Activated CD4-positive, alpha-beta memory T cell treated with anti-CD3 and anti-CD28 coated beads for 36 hours (primary cell): ENCODE measurements at places on chromosomes 5 and 9. TPM values are rescaled to one million over a fixed set of nuclear protein-coding genes. Genes with fewer than 3 reads are reported as not detected.
A peak's percentile ranks its signal among the peaks of the same experiment; 100 is the strongest.

DNA sequence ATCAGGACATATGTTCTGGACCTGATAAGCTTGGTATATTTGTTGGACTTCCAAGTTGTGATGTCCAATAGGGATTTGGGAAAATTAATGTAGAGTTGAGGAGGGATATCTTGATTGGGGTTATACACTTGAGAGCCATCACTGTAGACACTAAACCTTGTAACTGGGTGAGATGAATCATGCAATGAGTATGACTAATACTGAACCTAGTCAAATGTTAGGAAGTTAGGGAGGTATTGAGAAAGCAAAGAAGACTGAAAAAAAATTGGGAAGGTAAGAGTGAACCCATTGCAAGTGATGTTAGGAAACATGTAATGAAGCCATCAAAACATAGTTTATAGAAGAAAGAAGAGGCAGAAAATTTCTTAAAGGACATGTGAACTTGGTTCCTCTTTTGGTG lies 668.4 kb upstream of the CDH9 start:
- DNase-seq = no peak

Gene GZMA
- 13.7 TPM for total RNA-seq

Gene BASP1
- total RNA-seq = 0.27 TPM

Gene ZNF879
- 2.4 TPM for total RNA-seq

Gene GRIN1
- not detected for total RNA-seq

Gene NNT
- 99.9 TPM for total RNA-seq

Gene ANKRD34B
- total RNA-seq = not detected

DNA sequence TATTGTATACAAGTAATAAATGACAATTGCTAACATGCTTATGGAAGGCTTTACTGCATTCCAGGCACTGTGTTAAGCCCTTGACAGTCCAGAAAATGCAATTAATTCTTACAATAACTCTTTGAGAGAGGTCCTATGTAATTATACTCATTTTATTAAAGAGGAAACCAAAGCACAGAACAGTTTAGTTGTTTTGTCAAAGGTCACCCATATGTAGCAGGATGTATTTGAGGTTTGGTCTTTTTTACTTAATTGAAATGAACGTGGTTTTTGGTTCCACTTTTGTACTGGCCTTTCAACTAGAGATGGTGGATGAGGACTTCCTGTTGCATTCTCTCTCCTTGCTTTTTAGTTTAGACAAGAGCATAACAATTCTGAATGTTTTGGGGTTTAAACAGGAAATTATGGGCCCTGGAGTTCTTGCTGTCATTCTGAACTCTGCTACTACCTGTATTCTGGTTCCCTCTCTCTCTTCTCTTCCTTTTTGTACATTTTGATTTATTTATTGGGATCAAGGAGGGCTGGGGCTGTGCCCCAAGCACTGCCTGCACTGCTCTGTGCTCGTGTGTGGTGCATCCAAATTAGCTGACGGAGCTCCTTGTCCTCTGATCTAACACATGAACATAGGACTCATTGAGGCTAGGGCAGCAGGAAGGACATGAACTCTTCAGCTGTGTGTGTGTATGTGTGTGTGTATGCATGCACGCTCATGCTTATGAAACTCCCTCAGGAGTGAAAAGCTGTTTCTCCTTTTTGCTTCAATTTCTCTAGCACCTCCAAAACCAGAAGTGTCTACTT lies 47.4 kb downstream of the SLC28A3 start:
- DNase-seq = peak; percentile 31

- DNase-seq = no peak
These were observed 582.2 kb downstream of the CETN3 start for GRCh38 chr5:89827359-89827758.

Gene PTGER4
- 59.9 TPM for total RNA-seq

- DNase-seq = no peak
These were observed 98.2 kb downstream of the NNT start for GRCh38 chr5:43701227-43701626.

GRCh38 chr5:116947691-116948528 lies 373.3 kb upstream of the SEMA6A start:
- DNase-seq = peak; percentile 73

- DNase-seq = peak; percentile 35
These were observed 140.8 kb downstream of the TSSK1B start for GRCh38 chr5:113293975-113294310.

- DNase-seq = no peak
These were observed 33.7 kb downstream of the UBE2R2 start for GRCh38 chr9:33850677-33851076.

Gene SLC25A48
- not detected for total RNA-seq

DNA sequence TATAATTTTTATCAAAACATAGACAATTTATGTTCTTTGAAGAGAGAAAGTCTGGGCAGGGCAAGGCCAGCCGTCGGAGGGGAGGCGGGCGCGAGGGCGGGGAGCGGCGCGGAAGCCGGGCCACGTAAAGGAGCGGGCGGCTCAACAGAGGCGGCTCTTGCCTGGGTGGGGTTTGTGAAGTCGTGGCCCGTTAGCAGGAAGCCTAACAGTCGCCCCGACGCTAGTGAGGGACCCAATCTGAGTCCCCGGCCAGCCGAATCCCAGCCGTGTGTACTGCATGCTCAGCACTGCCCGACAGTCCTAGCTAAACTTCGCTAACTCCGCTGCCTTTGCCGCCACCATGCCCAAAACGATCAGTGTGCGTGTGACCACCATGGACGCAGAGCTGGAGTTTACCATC lies 1129.2 kb downstream of the CDH9 start:
- no peak for DNase-seq

GRCh38 chr5:1008451-1009358 lies at the start of gene NKD2:
TSS of gene NKD2 (plus strand) at chr5:1008802. CDS start at chr5:1009058, 256 bp downstream.
- peak; percentile 42 for DNase-seq

- no peak for DNase-seq
These were observed 38.1 kb upstream of the ZCCHC7 start for GRCh38 chr9:37082214-37082765.

- DNase-seq = no peak
These were observed 191.0 kb upstream of the KIF2A start for GRCh38 chr5:62115014-62115413.

- DNase-seq = no peak
These were observed 57.2 kb downstream of the MEF2C start for GRCh38 chr5:88825584-88826315.

Gene OR1J2
- not detected for total RNA-seq

Gene TRMO
- total RNA-seq = 13.4 TPM

- DNase-seq = no peak
These were observed 241.2 kb downstream of the FAM114A2 start for GRCh38 chr5:153797484-153797883.

DNA sequence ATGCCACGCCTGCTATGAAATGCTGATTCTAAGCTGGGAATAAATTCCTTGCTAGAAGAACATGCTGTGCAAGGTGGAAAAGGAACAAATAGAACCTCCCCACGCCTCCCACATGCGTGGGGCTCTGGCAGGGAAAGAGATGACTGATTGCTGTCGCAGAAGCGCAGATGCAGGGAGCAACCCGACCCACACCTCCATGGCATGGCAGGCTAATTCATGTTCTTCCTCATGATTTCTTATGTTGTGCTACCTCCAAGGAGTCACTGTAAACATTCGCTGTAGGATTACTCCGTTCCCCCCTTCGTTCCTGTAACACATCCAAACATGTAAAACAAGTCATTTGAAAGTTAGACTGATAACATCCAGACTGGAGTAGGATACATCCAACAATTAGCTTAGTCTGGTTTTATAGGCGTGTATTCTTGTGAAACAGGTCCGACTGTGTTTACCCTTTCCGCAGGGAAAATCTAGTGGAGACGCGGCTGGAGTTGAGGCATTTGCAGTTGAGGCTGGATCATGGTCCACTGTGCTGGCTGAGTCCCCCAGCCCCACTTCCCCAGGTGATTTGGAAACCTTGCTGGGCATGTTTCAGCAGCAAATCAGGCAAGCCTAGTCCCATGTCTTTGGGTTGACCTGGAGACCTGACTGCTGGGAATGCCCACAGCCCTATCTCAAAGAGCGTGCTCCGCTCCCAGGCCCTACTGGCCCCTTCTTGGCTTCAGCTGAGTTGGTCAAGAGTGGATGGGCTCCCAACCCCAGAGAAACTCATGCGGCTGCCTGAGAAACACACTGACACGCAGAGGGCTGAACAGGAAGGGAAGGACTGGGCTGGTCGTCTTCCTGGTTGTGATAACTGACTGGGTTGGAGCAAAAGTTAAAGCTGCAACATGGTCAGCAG lies 24.8 kb upstream of the ANKRD33B start:
- no peak for DNase-seq

DNA sequence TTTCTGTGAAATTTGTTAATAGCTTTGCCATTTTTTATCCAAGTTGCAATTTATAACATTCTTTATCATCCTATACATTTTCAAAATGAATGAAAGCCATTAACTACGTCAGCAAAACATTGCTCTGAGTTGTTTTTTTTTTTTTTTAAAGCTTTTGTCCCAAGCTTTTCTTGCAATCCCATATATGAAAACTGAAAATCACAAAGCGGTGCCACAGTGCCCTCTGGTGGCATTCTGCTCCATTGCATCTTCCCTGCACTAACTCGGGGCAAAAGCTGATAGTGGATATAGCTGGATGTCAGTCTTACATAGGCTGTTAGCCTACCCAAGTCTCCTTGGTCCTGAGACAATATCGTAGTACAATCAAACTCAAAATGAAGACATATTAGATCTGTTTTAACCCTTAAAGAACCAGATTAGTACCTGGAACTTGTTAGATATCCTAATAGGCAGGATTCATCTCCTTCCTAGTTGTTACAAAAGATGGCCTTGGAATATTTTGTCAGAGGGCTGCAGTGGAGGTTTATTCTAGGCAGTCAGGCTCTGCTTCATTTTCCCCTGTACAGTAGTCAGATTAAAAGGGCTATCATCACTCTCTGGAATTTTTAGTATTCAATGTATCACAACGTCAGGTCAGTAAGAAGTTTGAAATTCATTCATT lies 669.9 kb downstream of the PTPRD start:
- DNase-seq = peak; percentile 70

Gene CTXN3
- total RNA-seq = not detected

Gene SLC9A3
- total RNA-seq = 1.7 TPM

GRCh38 chr9:38311382-38312270 lies 80.9 kb upstream of the ALDH1B1 start:
- no peak for DNase-seq

- DNase-seq = no peak
These were observed 93.5 kb downstream of the HRH2 start for GRCh38 chr5:175751369-175751768.

DNA sequence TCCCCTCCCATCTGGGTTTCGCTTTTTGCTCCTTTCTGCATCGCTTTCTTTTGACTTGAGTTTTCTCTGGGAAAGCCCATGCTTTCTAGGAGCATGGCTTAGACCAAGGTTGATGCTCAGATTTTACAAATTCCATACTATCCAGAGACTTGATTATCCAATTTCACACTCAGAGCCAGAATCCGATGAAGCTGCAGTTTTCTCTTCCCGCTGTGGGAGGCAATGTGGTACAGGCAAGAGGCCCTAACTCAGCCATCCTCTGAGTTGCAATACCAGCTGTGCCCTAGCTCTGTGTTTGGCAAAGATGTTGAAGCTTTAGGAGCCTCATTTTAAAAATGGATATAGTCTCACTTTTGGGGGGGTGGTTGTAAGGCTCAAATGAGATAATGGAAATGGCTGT lies 85.1 kb downstream of the BRINP1 start:
- no peak for DNase-seq

Gene STPG3
- not detected for total RNA-seq

Gene GPR150
- total RNA-seq = 0.50 TPM

DNA sequence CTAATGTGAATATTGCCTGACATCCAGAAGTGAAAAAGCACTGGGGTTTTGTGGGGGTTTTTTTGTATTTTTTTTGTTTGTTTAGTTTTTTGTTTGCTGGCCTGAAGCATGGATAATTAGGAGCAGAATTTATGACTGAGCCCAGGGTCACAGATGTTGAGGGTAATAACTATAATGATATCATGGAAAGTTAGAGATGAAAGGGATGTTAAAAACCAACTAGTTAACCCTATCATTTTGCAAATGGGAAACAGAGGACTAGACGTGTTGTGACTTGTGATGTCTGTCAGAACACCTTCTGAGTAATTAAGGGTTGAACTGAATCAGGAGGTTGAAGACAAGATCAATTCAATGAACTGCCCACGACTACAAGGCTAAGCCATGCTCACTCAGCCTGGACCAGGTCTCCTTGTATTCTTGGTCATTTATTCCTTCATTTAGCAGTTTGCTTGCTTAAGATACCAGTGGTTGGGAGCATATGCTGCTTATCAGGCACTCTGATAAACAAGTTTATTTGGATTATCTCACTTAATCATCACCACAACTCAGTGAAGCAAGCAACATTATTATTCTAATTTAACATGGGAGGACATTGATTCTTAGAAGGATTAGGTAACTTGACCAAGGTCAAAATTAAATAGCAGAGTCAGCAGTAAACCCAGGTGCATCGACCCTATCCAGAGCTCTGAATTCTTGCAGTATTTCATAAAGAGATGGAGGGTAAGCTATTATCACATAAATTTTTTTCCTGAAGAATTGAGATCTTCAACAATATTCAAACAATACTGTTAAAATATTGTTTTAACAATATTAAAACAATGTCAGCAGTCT lies 75.7 kb upstream of the PIK3R1 start:
- no peak for DNase-seq

DNA sequence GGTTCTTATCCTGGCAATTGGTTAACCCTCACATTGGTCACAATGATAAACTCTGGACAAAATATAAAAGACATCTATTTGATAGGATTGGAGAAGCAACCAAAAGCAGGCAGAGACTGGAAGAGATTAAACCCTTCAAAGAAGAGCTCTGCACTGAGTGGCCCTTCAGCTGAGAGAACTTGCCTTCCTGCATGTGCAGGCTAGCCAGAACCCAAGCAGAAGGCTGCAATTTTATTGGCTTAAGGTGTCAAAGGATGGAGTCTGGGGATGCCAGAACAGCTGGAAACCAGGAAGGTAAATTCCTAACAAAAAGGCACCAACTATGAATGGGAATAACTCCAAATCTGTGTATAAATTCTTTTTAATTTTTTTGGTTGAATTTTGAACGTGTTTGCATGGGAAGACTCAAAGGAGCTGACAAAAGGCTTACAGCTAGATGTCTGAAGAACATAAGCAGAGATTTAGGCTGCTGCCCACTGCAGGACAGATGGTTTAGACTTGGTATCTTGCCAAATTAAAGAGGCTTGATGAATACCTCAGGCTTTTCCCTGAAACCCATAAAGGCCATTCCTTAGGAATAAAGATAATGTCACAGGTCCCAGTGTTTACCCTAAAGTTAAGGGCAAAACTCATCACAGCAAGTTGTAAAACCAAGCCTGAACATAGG lies 66.3 kb downstream of the NR2F1 start:
- DNase-seq = no peak

Gene CER1
- not detected for total RNA-seq

Gene GNE
- 20.5 TPM for total RNA-seq

Gene CXCL14
- not detected for total RNA-seq

Gene GALNT12
- total RNA-seq = 7.9 TPM

GRCh38 chr5:133613184-133613583 lies 843 bp upstream of the FSTL4 start:
- no peak for DNase-seq

- DNase-seq = no peak
These were observed 88.5 kb downstream of the SUSD1 start for GRCh38 chr9:112086627-112087026.

- DNase-seq = no peak
These were observed 57.1 kb downstream of the MAST4 start for GRCh38 chr5:66653325-66653724.
